Kidney glomerular epithelial cell (primary cell): ENCODE measurements at places on chromosomes 3 and 15.

DNA sequence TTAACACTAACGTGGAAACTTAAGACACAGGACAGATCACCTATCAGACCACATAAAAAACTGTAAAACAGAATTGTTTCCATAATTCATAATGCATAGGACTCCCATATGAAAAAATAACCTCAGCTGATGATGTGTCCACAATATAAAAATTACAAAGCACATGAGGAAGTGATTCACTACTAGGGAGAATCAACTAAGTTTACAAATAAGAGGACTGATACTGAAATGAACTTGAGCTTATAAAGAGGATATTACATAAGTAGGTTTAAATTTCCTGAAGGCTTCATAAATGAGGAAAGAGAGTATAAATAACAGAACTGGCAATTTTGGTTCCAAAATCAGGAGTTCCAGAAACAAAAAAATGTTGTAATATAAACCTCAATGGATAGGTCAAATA is 111.9 kb downstream of the SAMMSON start:
- DNase-seq = no peak

GRCh38 chr3:16385151-16385550 is 120.1 kb downstream of the OXNAD1 start:
- DNase-seq = no peak

DNA sequence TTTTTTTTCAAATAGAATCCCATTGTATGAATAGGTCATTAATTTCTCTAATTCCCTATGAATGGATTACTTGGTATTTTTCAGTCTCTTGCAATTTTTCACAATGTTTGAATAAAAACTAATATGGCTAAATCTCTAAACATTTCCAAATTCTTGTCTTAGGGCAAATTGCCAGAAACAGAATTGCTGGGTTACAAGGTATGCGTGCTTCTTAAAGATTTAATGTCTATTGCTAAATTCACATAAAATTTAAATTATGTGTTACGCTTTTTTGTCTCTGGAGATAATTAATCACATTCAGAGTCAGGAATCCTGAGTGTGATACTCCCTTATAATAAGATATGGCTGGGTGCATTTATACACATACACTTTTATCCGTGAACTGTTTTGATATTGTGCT is 264.5 kb upstream of the TBL1XR1 start:
- peak; percentile 10 for DNase-seq

GRCh38 chr3:23696842-23697241 is 108.9 kb upstream of the UBE2E1 start:
- no peak for DNase-seq

GRCh38 chr3:149442851-149443544 is 31.5 kb upstream of the TM4SF4 start:
- DNase-seq = peak; percentile 80

- DNase-seq = no peak
These were observed 245.3 kb upstream of the P2RY1 start for GRCh38 chr3:152589644-152590043.

DNA sequence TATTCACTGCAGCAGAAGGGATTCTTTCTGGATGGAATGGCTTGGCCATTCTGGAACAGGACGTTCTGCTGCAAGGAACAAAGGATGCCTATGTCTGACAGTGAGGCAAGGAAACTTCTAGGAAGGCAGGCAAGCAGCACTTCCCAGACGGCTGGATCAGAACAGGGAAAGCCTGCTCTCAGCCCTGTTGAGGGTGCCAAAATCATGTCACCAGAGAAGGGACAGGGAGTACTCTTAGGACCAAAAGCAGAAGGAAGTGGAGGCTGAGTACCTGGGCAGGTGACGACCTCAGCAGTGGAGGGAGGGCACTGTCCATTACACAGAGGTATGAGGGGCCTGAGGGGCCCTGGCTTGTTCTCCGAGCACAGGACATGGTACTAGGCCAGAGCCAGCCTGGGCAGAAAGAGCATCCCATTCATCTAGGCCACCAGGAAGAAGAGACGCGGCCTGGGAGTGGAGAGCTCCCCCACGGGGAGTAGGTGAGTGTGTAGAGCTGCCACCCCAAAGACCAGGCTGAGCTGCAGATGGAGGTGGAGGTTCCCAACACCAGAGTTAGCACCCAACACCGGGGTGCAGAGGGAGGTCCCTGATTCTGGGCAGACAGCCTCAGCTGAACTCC is 9.6 kb downstream of the KLF15 start:
- no peak for DNase-seq

DNA sequence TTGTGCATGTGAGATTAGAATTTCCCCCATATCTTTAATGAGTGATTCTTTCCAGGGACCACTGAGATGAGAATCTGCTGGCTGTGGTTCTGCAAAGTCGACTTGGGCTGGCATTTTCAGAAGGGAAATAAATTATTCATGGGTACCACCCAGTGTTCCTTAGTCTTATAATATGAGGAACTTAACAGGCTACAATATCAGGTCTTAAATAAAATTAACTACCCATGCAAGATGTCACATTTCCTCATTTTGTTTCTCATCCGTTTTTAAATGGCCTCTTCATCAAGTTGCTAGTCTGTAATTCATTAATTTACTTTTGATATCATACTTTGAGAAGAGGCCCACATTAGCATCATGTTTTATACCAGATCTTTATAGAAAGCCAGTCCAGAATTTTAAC is 58.3 kb upstream of the SKOR1 start:
- DNase-seq = no peak

- no peak for DNase-seq
These were observed 15.9 kb downstream of the IGDCC3 start for GRCh38 chr15:65361708-65362459.

- no peak for DNase-seq
These were observed 48.9 kb upstream of the TCF12 start for GRCh38 chr15:56869573-56869972.

- DNase-seq = no peak
These were observed 17.7 kb downstream of the FRMD4B start for GRCh38 chr3:69368129-69368741.

DNA sequence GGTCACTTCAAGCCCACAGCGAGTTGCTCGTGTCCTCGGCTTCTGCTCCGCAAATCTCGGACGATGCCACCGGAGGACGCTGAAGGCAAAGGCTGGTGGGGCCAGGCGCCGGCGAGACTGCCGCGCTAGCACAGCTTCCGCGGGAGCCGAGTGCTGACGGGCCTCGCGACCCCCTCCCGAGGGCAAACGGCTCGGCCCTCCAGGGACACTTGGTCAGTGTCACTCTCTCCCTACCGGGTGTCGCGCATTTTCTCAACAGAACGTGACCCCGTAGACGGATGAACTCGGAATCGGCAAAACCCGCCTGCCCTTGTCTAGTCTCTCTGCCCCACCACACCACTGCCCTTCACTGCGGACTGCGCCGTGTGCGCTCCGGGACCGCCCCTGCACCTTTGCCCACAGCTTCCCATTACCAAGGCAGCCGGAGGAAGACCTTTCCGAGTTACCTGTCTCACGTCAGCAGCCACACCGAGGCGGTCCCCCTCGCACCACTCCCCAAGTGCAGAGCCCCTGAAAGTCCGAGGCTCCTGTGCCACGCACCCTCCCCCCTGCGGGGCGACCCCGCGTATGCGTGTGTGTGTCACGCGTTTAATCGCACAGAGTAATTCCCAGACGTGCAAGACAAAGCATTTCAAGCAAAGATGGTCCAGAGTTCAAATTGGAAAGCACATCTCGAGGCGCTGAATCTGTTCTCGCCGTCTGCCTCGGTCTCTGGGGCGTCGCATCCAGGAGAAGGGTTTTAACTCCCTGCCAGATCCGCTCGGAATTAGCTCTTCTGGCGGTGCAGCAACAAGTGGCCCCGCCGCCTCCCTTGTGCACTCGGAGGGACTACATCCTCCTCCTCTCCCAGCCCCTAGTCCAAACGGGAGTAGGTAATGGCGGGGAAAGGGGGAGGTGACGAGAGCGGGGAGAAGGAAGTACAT is 245.0 kb upstream of the TOPAZ1 start:
- peak; percentile 72 for DNase-seq

- no peak for DNase-seq
These were observed 177.8 kb downstream of the SERPINI1 start for GRCh38 chr3:167913219-167913835.

- no peak for DNase-seq
These were observed 184.8 kb downstream of the LSAMP start for GRCh38 chr3:116260491-116260890.

DNA sequence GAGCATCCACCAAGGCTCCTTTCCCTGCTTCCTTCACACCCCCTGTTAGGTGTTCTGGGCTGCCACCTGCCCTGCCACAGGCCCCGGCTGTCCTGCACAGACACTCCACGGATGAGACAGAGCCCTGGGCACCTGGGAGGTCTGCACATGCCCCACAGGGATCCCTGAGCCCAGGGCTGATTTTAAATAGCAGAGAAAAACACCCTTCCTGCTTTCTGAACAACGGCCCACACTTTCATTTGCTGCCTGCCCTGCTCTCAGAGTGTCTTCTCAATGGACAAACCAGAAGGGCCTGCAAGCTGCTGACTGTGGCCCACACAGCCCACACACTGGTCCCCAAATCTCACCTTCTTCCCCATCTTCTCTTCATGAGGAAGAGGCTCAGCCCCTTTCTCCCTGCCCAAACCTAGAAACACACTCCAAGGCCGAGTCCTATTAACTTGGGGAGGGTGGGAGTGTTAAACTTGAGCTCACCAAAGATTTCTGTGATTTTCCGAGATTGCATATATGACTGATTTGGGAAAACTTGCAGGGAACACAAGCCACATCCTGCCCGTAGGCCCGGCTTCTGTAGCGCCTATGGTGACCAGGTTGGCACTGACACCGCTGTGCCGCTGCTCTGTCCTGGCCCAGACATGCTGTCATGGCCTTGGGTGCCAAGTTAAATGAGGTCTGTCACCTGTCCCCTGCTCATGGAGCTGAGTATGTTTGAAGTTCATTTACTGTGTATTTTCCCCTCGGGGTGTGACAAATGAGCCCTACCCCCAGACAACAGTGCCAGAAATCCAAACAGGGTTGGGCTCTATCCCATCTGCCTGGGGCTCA is 47.2 kb upstream of the KLF13 start:
- no peak for DNase-seq

DNA sequence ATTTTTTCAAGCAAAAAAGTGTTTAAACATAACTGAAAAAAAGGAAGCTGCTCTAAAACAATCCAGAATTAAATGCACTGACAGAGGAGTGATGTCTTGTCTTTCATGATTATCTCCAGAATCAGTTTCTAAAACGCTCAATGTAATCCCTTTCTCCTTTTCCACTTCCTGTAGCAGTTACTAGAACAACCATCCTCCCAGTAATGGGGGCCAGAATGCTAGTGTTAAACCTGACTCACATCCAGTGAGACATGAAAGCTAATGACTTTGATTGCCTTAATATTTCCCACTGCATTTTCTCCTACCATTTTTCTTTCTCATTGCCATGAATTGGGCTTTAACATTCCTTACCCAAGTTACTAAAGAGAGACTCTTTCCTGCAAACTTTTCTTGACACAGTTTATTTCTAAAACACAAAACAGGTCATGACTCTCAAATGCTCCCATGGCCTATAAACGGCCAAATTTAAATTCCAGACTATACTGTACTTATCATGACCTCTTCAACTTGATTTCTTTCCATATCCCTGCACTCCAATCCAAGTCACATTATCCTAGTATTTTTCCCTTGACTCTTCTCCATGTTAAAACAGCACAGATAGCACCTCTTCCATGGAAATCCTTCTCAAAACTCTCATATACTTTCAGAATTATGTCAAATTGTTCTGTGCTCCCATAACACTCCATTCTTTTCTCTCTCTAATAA is 341.4 kb downstream of the NAALADL2 start:
- DNase-seq = no peak

- no peak for DNase-seq
These were observed 12.0 kb upstream of the LINGO1 start for GRCh38 chr15:77644543-77645247.

- DNase-seq = no peak
These were observed 43.1 kb downstream of the FSTL1 start for GRCh38 chr3:120407508-120408287.

GRCh38 chr3:197132916-197133530 is 103.4 kb upstream of the MELTF start:
- DNase-seq = no peak

- DNase-seq = no peak
These were observed 90.5 kb downstream of the SH3GL3 start for GRCh38 chr15:83537606-83538005.
